ENCODE measurements at places on chromosomes 12 and 14.

GRCh38 chr14:20857207-20857606 is 34.0 kb upstream of the RNASE3 start:
- DNase-seq, result no peak

DNA sequence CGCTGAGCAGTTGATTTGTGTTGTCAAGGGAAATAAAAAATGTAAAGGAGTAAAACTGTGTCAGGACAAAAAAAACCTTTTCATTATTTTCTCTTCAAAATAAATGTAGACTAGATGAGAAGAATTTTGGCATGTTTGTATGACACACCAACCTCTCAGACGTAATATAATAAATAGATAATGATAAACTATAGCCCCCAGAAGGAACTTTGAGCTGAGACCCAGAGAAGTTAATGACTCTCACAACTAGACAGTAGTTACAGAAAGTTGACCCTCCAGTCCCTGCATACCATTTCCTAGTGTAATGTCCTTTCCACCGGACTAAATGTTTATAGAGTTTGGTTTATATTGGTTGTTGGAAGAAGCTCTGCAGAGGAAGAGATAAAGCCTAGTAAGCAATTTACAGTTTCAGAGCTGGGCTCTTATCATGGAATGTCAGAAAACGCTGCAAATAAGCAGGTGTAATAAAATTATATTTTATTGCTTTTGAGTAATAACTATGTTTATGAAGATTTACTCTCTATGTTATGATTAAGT is 97.3 kb downstream of the TRHDE start:
- no peak for DNase-seq

DNA sequence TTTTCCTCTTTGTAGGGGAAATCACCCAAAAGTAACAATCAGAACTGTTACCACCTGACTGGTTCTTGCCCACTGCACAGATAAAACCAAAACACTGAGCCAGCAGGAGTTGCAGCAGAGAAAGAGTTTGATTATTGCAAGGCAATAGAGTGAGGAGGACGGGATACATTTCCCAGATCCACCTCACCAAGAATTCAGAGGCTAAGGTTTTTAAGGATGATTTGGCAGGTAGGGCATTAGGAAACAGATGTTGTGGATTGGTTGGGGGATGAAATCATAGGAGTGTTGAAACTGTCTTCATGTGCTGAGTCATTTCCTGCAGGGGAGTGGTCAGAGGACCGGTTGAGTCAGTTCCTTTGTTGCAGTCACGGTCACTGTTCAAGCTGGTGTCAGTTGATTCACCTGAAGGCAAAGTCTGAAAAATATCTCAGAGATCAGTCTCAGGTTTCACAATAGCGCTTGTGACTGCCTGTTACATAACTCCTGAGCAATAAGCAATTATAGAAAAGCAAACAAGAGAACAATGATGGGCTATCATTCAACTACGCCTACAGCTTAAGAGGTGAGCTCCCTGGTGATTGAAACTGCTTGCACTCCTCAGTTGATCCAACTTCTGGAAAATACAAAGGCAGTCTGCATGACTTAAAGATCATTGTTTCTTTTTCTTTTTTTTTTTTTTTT is 20.3 kb upstream of the AMN1 start:
- no peak for DNase-seq

GRCh38 chr14:51242545-51243490 is 2.8 kb downstream of the TMX1 start:
- DNase-seq, result no peak

Data from activated naive CD4-positive, alpha-beta T cell (primary cell).